NCI-H1092 (cell line): ENCODE measurements at places on chromosomes 2 and 18.

GRCh38 chr2:47964277-47964676 lies 58.0 kb upstream of the FBXO11 start:
- DNase-seq: no peak

DNA sequence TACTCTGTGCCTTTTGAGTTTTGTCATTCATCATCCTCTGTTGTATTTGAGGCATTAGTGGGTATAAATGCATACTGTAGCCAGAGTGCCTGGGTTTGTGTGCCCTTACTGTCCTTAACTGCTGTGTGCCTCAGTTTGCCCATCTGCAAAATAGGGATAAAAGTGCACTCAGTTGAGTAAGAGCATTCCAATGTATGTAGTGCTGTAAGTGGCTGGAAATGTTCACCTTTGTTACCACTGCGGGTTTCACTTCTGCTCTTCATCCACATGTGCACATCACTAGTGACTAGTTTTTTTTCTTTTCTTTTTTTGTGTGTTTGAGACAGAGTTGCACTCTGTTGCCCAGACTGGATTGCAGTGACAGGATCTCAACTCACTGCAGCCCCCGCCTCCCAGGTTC lies 39.9 kb downstream of the PLEKHB2 start:
- no peak for DNase-seq

- no peak for DNase-seq
Observed at GRCh38 chr2:218010984-218011652, 8.3 kb upstream of the TNS1 start.

- no peak for DNase-seq
Observed at GRCh38 chr2:16205631-16206030, 265.3 kb downstream of the MYCN start.

DNA sequence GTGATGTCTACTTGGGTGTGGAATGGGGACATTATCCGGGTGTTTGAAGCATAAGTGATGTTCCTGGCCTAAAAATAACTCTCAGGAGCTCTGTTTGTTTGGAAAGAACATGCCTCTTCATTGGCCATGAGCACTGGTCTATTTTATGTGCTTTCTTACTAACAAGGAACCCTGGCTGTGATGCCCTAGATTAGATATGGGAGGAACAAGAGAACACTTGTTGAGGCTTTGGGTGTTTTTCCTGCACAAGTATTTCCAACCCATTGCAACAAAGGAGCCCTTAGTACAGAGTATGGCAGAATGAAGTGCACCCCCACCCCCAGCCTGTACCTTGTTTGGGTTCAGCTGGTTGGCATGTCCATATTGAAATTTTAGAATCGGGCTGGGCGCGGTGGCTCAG lies 95.9 kb downstream of the SLC4A3 start:
- DNase-seq: no peak

GRCh38 chr18:55328301-55328700 lies 259.7 kb downstream of the TCF4 start:
- DNase-seq: no peak

DNA sequence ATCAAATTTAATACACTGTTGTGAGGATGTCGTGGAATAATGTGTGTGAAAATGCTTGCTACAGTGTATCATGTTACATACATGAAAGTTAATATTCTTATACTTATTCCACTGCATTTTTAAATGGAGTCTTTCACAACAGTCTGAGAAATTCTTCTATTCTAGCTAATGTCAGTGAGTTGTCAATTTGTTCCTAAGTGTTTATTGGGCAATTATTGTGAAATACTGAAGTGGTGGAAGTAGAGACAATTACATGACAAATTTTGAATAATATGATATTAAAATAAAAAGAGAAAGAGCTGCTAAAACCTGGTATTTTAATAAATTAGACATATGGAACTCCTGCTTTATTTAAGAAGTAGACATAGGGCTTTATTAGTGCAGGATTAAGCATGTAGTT lies 176.1 kb downstream of the PTPRM start:
- DNase-seq: no peak

DNA sequence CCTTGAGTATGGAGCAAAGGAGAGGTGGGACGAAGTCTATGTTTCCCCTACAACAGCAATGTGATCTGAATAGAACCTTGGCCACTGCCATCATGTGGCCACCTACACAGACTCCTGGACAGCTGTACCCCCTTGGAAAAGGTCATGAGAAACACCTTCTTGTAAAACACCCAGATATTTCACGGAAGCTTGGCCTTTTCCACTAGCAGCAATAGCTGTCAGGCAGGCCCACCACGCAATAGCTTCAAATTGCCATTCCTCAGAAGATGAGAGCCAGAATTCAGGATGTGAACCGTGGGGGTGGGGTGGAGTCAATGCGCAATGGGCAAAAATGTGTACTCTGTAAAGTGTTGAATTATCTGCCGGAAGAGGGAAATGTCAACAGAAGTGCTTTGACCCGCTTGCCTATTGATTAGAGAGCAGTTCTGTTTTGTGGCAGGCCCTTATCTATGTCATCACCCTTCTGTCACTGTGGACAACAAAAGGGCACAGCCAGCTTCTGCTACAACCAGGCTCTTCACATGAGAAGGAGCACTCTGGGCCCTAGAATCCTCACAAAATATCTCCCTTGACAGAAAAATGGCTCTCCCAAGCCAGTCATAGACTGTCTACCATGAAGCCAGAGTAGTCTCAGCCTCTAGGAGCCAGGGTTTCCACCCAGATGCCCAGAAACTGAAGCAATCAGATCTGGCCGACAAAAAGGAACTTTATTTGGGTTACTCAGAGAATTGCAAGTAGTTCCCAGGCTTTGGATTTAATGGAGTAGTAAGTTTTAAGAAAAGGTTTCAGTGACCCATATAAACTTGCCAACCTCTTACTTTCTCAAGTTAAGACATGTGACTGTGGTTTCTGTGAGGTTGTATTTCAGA lies 9.5 kb downstream of the INPP1 start:
- peak; percentile 44 for DNase-seq

DNA sequence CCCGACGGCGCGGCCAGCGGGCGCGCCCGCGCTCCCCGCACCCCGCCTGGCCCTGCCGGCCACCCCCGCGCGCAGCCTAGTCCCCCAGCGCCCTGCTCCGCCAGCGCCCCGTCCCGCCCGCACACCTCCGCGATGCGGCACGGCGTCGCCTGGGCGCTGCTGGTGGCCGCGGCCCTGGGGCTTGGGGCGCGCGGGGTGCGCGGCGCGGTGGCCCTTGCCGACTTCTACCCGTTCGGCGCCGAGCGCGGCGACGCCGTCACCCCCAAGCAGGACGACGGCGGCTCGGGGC lies 232 bp downstream of the SNED1 start:
- DNase-seq: no peak

- DNase-seq: no peak
Observed at GRCh38 chr2:172811027-172811426, 75.4 kb downstream of the RAPGEF4 start.

DNA sequence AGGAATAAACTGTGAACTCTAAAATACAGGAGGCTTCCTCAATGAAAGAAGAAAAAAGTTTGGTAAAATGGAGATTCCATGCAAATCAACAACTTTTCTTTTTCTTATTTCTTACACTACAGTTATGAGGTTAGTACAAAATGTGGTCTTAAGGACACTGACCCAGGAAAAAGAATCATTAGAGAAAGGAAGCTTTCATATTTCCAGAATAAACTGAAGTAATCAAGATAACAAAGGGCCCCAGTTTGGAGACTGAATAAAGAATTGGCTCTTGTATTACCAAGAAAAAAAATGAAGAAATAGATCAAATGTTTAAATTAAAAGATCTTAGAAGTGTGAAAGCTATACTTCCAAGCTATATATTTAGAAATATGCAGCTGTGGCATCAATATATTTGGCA lies 72.3 kb downstream of the SLC66A3 start:
- no peak for DNase-seq

- no peak for DNase-seq
Observed at GRCh38 chr18:36578871-36579710, 249.7 kb downstream of the TPGS2 start.

DNA sequence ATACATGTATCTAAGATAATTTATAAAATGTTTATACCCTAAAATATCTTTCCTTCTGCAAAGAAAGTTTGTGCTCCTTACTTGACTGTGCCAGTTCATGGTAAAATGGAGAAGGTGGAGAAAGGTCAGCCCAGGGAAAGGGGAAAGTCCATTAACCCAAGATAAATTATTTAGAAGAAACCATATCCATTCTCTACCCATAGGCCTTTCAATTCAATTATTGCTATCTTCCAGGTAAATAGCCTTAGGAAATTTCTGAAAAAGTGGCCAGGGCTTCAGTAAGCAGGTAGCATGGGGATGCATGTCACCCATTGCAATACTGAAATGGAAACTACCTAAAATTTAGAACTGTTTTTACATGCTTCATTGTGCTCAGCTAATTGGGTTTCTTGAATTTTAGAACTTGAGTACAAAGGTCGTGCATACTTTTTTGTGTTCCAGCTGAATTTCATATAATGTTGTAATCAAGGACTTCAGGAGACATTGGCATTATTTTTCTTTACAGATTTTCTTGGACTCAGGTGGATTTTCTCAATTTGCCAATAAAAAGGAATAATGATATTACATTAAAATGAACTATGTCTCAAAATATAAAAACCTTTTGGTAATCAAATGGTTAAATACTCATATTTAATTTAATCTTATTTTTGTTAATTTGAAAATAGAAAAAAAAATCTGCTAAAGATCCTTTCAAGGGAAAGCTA lies 124.9 kb downstream of the CSRNP3 start:
- no peak for DNase-seq

DNA sequence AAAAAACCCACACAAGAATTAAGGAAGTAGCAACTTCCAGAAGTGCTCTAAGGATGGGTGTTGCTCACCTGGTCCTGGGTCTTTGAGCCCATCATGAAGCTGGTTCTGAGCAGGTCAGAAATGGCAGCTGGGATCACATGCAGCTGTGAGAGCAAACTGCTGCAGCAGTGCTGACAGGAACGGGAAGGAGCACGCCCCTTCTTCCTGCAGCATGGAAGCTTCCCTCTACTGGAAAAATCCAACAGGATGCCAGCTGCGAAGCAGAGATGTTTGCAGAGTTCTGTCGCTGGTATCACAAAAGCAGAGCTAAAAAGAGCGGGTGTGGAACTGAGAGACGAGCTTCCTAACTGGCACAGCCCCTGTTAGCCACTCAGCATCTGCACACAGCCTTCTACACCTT lies 33.7 kb downstream of the EIF4E2 start:
- DNase-seq: no peak

GRCh38 chr18:51275712-51276476 lies 78.4 kb upstream of the MEX3C start:
- no peak for DNase-seq

DNA sequence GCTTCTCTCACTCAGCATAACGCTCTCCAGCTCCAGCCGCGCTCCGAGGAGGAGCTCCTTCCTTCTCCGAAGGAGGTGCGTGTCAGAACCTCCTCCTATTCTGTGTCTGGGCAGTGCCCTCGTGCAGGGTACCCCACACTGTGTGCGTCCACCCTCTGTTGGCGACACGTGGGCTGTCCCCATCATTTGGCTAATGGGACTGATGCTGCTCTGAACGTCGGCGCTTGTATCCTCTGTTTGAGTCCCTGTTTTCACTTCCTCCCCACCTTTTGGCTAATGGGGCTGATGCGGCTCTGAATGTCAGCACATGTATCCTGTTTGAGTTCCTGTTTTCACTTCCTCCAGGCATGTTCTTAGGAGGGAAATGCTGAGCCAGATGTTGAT lies 22.2 kb downstream of the KCNG2 start:
- no peak for DNase-seq
